ENCODE measurements at places on chromosomes 16 and 17. TPM values are rescaled to one million over a fixed set of nuclear protein-coding genes. Genes with fewer than 3 reads are reported as not detected.

TUBB3 gene
- 225 TPM for total RNA-seq

- DNase-seq = no peak
- H3K4me1 ChIP-seq = no peaks in the 10 kb centered on the region
- H3K27me3 ChIP-seq = no peaks in the 10 kb centered on the region
- peaks cover 44% of the 10 kb centered on the region for H3K36me3 ChIP-seq
Observed at GRCh38 chr16:70675851-70676513, 9.9 kb downstream of the MTSS2 start.

- peaks cover 11% of the 10 kb centered on the region for H3K36me3 ChIP-seq
- peak overlapping the region; percentile 11 for H3K4me3 ChIP-seq
- DNase-seq = peak; percentile 47
- H3K27ac ChIP-seq = peak overlapping the region; percentile 85
- H3K4me1 ChIP-seq = peaks cover 26% of the 10 kb centered on the region
- no peaks in the 10 kb centered on the region for H3K27me3 ChIP-seq
Observed at GRCh38 chr17:32944248-32945020, 16.5 kb downstream of the TMEM98 start.

DNA sequence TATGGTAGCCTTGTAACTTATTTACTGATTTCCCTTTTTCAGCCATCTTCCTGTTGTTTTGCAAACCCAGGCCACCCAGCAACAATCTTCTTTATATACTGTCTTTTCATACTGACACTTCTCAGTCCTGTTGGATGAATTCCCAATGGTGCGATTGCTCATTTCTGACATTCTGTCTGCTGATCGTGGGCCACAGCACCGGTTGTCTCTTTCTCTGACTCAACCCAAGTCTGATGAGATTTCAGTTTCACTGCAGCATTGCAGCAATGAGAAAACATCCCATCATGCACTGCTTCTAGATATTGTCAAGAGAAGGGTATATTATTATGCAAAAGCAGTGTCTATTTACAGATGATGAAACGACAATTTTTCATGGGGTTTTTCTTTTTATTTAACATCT lies 349.2 kb upstream of the HSBP1 start:
- no peak overlapping the region for H3K4me3 ChIP-seq
- DNase-seq = peak; percentile 81
- H3K4me1 ChIP-seq = peaks cover 10% of the 10 kb centered on the region
- peak overlapping the region; percentile 30 for H3K27ac ChIP-seq
